ENCODE measurements at places on chromosomes 13 and 19. TPM values are rescaled to one million over a fixed set of nuclear protein-coding genes. Genes with fewer than 3 reads are reported as not detected.

Gene KLK4
- total RNA-seq, result not detected

Gene MIA
- total RNA-seq, result 1.7 TPM

Gene TMEM150B
- total RNA-seq, result 2.1 TPM

Gene DAND5
- total RNA-seq, result not detected

Gene PDX1
- not detected for total RNA-seq

Gene SPRED3
- total RNA-seq, result 1.0 TPM

Measured in ovary (tissue), 10 donors.